Common myeloid progenitor, CD34-positive (primary cell): ENCODE measurements at places on chromosomes 7 and 10.
A peak's percentile ranks its signal among the peaks of the same experiment; 100 is the strongest.

- no peak for DNase-seq
These were observed 26.4 kb upstream of the IL6 start for GRCh38 chr7:22700559-22701002.

- peak; percentile 76 for DNase-seq
These were observed 95.5 kb downstream of the CTBP2 start for GRCh38 chr10:125064681-125065492.

- DNase-seq = no peak
These were observed 52.2 kb downstream of the GALNT17 start for GRCh38 chr7:71184136-71184535.

DNA sequence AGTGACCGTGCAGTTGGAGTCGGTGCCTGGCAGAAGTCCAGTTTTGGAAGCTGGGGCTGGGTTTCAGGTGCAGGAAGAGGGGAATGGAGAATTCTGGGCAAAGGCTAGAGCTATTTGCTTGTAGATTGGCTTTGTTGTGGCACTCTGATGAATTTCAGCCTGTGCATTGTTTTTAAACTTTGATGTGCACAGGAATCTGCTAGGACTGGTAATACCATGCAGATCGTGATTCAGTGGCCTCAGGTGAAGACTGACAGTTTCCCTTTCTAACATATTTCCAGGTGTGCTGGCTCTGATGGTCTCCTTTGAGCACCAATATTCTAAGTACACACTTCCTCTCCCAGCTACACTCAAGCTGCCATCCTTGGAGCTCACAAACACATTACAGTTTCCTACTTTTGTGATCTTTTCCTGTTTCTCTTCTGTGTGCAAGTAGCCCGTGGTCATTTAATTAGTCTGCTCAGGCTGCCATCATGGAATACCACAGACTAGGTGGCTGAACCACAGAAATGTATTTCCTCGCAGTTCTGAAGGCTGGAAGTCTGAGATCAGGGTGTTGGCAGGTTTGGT, 55.6 kb downstream of the NOC3L start:
- DNase-seq = peak; percentile 13

GRCh38 chr10:1550291-1550595, 187.1 kb downstream of the ADARB2 start:
- no peak for DNase-seq

DNA sequence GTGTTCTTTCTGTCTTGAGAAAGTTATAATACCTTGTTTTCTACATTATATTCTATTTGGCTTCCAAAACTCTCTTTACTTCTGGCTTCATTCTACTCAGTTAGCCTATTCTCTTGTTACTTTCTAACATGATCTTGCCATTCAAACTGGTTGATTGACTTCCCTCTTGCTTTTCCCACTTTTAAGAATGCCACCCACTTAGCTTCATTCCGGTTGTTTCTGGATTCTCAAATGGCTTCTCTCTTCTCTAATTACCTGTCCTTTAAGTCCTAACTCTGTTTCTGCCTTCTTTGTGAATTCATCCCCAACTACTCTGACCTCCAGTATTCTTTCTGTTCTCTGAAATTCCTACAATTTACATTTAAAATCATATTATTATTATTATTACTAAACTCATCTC, 52.0 kb downstream of the ANKIB1 start:
- no peak for DNase-seq

DNA sequence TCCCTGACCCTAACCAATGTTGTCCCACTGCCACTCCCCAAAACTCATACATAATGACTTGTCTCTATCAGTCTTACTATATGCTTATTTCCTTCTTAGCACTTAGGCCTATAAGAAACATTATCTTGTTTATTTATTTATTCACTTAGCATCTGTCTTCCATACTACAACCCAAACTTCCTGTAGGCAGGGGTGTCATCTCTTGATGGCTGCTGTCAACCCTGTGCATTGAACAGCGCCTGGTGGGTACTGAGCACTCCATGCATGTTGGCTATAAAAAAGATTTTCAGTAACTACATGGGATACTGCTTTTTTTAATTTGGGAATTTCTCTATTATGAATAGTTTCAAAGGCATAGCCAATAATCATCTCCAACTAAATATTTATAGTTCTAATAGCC, 46.7 kb downstream of the JAZF1 start:
- no peak for DNase-seq

DNA sequence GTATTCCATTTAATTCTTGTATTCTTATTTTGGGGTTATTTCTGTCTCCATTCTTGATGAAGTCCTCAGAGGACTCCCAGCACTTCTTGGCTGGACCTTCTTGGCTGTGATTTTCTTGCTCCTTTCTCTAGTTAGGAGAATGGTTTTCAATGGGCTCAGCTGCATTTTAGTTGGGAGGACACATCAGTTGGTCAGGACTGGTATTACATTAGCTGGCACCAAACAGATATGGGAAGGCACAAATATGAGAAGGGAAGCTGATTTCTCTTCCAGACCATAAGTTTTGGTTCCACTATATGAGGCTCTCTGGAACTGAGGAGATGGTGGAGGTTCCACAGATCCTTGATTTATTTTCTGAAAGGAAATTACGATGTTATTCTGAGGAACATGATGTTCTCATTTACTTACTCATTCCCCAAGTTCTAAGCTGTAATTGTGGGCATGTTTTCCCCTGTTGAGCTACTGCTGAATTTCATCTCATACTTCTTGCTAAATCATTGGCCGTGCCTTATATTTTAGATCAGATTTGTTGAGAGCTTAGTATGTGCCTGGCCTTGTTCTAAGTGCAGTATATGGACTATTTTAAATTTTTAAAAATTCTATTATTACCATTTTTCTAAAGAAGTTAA, 261.0 kb downstream of the THSD7A start:
- no peak for DNase-seq

DNA sequence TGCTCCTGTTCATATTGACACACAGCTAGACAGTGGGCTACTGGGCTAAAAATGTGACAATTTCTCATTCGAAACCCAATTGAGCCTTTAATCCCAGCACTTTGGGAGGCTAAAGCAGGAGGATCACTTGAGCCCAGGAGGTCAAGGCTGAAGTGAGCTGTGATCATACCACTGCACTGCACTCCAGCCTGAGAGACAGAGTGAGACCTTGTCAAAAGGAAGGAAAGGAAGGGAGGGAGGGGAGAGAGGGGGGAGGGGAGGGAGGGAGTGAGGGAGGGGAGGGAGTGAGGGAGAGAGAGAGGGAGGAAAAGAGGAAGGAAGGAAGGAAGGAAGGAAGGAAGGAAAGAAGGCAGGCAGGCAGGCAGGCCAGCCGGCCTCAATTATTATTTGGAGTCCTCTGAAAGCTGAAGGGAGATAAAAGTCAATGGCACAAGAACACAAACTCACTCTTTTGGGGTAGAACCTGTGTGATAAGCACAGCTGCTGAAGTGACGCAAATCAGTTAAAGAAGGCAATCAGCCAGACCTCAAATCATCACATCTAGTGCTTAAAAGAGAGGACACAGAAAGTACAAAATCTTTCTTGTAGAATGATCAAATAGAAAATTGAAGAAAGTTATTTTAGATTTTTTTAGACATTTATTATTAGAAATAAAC, 98.1 kb downstream of the CCDC71L start:
- no peak for DNase-seq

DNA sequence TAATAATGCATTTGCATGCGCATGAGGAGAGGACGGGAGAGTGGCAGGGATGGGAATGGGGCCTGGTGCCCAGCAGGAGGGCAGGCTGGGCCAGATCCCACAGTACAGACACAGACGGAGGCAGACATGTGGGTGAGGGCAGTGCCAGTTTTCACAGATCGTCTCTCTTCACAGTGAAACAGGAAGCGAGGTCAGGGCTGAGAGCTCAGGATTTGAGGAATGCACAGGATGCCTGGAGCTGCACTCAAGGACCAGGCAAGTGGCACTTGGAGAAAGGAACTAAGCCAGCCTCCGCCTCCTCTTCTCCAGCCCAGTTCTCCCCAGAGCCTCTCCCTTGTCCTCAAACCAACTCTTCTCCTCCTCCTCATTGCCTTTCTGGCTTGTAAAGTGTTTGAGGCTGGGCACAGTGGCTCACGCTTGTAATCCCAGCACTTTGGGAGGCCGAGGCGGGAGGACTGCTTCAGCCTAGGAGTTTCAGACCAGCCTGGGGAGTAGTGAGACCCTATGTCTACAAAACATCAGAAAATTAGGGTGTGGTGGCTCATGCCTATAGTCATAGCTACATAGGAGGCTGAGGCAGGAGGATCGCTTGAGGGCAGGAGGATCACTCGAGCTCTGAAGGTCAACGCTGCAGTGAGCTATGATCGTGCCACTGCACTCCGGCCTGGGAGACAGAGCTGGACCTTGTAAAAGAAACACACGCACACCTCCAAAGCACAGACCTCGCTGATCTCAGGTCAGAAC, 115.2 kb downstream of the HIP1 start:
- no peak for DNase-seq

GRCh38 chr10:111871458-111871857, 312.1 kb downstream of the GPAM start:
- no peak for DNase-seq

DNA sequence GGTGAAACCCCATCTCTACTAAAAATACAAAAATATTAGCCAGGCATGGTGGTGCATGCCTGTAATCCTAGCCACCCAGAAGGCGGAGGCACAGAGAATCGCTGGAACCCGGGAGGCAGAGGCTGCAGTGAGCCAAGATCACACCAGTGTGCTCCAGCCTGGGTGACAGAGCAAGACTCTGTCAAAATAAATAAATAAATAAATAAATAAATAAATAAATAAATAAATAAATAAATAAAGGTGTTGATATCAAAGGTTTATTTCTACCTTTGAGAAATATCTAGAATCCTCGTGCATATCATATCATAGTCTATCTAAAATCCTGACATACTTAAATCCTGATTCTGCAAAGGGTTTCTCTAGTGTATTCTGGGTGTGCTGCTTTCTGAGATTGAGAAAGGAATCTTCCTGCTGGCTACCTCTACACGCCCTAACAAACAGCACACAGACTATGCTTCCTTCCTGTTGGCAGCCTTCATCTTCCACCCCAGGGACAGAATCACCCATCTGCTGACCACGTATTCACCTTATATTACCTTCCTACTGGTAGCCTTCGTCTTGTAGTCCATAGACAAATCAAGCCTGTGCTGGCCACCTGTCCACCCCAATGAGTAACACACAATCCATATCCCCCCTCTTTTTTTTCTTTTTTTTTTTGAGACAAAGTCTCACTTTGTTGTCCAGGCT, 8.7 kb downstream of the ABLIM1 start:
- DNase-seq = no peak

GRCh38 chr7:107874111-107874510, 16.9 kb upstream of the DLD start:
- DNase-seq = no peak

GRCh38 chr7:27737616-27738015, 2.3 kb upstream of the TAX1BP1 start:
- DNase-seq = no peak

GRCh38 chr7:66928388-66928787, 7.4 kb downstream of the TMEM248 start:
- DNase-seq = no peak

DNA sequence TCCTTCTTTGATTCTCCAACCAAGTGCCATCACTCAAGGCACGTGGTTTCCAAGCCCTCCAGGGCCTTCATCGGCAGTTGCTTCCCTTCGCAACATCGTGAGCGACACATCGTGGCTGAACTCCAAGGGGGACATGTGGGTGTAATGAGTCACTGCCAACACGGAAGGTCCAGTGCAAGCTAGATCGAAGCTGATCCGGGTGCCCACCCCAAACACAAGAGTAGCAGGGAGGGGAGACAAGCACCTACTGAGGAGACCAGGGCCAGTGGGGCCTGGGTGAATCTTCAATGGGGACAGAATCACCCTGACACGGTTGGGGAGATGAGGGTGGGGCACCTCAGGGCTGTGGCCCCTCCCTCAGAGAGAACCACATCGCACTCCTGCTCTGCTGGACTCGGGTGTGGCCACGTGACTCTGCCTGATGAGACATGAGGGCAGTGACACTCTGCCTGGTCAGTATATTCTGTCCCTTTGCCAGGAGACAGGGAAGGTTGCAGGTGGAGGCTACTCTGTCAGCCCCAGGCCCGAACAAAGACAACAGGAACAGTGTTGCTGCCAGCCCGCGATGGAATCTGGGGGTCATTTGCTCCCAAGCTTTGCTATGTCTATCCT, 36.8 kb upstream of the HSPA12A start:
- DNase-seq = no peak

GRCh38 chr10:132184816-132185593, 1.7 kb upstream of the DPYSL4 start:
- no peak for DNase-seq

DNA sequence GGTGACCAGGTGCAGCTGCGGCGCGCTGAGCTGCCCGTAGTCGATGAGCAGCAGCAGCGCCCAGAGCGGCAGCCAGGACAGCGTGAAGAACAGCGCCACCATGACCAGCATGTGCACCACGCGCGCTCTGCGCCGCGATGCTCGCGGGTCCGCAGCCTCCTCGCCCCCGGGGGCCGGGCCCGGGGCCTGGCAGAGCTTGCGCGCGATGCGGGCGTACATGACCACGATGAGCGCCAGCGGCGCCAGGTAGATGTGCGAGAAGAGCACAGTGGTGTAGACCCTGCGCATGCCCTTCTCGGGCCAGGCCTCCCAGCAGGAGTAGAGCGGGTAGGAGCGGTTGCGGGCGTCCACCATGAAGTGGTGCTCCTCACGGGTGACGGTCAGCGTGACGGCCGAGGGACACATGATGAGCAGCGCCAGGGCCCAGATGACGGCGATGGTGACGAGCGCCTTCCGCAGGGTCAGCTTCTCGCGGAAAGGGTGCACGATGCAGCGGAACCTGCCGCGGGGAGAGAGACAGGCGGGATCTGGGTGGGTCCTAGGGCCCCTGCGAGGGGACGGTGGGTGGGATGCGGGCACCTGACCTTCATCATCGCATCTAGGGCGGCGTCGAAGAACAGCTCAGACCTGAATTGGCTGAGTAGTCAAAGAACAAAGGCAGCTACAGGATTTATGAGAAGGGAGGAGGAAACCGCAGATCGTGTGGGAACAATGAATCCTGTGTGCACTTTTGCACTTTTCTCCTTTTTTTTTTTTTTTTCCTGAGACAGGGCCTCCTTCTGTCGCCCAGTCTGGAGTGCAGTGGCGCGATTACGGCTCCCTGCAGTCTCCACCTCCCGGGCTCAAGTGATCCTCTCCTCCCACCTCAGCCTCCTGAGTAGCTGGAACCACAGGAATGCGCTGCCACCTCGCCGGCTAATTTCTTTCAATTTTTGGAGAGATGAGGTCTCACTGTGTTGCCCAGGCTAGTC, 22.4 kb upstream of the PPA1 start:
- peak; percentile 47 for DNase-seq

- no peak for DNase-seq
These were observed 33.3 kb downstream of the DNAJB12 start for GRCh38 chr10:72321248-72322029.

- DNase-seq = no peak
These were observed 86.0 kb upstream of the PODXL start for GRCh38 chr7:131642429-131642828.

- DNase-seq = no peak
These were observed 136.0 kb upstream of the WNT16 start for GRCh38 chr7:121192834-121193233.

DNA sequence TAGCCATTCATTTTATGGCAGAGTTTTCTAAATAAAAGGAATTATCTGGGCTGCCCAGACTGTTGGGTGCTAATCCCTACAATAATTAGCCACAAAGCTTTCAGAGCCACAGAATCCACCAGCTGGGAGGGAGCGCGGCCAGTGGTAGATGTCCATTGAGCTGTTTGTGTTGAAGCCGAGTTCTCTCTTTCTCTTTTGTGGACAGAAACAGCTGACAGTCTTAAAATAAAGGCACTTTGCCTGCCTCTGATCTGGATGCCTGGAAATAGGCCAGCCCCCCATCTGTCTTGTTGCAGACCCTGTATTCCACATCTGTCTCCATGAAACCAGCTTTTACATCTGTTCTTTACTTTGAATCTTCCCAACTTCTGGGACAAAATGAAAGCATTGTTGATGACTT, 66.1 kb downstream of the MTPN start:
- DNase-seq = no peak
